ENCODE measurements at places on chromosomes 5 and 9. TPM values are rescaled to one million over a fixed set of nuclear protein-coding genes. Genes with fewer than 3 reads are reported as not detected.

Gene C8G
- 0.67 TPM for total RNA-seq

Gene APBB3
- 5.5 TPM for total RNA-seq

Gene CNTLN
- 8.6 TPM for total RNA-seq

Gene C1QTNF3
- 0.59 TPM for total RNA-seq

Gene CTNND2
- total RNA-seq = not detected

Gene PCDHB7
- total RNA-seq = 0.40 TPM

Gene ZNF462
- 8.5 TPM for total RNA-seq

- no peak for DNase-seq
Measured at GRCh38 chr5:141409598-141410306, 1.9 kb downstream of the PCDHGB6 start.

DNA sequence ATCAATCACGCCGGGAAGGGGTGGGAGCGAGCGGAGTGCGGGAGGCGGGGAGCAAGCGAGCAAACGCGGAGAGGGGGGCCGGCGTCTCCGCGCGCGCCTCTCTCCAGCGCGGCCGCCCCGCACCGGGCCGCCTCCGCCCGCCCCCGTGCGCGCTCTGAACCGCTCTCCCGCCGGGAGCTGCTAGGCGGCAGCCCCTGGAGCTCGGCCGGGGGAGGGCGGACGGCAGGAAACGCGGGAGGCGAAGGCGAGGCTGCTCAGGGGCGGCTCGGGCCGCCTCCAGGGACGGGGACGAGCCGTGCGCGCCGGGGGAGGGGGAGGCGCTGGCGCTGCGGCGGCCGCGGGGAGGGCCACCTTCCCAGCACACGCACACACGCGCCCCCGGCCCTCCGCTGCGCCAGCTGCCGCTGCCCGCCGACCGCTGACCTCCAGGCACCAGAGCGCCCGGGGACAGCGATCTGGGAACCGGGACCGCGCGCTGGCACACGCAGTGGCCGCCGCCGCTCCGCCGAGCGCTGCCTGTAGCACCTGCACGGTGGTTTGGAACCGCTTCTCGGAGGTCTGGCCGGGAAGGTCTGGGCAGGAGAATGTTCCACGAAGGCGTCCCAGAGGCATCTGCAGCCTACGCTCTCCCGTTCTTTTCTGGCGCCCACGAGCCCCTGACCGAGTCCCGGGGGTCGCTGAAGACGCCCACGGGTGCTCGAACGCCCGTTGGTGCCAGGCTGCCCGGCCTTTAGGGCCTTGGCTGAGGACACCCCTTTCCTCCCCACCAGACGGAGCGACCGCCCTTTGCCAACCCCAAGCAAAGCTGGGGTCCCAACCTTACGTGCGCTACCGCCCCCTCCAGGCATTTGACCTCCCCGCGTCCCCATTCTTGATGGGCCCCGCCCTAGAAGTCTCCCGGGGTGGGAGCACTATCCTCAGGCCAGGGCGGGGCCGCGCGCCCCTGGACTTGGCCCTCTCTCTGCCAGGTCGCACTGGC is at the start of gene GABBR2:
TSS of gene GABBR2 (minus strand) at position 3 of the 979 bp plus-strand sequence. CDS start 198 bp downstream, outside the sequence.
- no peak for DNase-seq

DNA sequence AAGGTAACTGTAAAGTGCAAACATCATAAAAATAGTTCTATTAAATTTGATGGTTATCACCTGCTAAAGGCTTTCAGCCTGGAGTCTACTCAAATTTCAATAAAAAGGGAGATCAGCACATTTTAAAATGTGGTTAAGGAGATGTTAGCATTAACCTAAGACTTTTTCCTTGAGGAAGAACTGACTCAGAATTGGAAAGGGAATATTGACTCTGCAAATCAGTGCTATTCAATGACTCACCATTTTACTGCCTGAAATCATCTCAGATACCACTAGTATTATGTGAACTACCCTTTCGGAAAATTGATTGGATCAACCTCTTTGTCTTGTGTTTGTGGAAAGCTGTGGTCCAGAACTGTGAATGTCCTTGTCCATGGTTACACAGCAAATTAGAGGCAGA is 113.3 kb downstream of the ADRB2 start:
- DNase-seq = no peak

- no peak for DNase-seq
Measured at GRCh38 chr5:149942199-149942598, 2.4 kb downstream of the PDE6A start.

DNA sequence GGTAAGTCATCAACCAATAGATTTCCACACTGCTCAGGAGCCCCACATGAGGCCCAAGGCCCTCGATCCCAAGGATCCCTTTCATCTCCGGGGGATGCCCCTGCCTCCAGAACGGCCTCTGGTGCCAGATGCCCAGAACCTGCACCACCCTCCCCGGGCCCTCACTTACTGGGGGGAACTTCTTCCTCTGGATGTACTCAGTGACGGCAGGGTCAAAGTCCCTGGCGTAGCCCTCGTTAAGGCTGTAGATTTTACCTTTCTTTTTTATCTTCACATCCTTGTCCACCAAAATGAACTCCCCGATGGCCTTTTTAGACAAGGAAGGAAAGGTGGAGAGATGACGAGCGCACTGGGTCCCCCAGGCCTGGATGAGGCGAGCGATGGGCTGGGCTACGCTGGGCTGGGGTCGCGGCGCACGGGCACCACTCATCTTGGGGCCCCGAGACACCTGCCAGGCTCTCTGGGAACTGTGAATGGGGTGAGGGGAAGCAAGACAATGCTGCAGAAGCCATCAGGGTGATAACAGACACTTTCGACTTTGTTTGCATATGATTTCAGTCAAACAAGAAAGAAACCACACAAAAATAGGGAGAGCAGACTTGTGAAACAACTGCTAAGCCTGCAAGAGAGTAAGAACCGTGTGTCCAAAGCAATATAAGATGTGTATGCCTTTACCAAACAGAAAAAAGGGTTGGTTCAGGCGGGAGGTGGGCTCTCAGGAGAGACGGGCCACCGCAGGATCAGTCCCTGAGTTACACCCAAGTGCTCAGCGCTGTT is 13.2 kb upstream of the FBP2 start:
- no peak for DNase-seq

DNA sequence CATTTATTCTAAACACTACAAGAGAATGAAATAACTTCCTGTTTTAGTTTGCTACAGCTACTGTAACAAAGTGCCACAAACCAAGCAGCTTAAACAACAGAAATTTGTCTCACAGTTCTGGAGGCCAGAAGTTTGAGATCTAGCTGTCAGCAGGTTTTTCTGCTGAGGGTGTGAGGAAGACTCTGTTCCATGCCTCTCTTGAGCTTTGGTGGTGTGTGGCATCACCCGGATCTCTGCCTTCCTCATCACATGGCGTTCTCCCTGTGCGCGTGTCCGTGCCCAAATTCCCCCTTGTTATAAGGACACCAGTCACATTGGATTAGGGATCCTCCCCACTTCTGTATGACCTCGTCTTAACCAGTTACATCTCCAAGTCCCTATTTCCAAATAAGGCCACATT is 97.7 kb downstream of the CFAP95 start:
- DNase-seq = no peak

DNA sequence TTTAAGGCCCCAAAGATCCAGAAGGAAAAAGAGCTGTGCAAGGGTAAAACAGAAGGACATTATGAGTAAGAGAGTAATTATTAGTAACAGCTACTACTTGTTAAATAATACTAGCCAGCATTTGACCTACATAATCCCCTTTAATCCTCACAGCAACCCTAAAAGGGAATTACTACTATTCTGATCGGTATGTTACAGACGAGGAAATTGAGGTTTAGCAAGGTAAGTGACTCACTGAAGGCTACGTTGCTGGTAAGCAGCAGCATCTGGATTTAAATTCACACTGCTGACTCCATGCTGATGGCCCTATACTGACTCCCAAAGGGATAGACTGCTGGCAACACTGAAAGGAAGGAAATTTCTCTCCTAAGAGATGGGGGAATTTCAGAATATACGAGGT is 3.7 kb upstream of the FSD1L start:
- no peak for DNase-seq

DNA sequence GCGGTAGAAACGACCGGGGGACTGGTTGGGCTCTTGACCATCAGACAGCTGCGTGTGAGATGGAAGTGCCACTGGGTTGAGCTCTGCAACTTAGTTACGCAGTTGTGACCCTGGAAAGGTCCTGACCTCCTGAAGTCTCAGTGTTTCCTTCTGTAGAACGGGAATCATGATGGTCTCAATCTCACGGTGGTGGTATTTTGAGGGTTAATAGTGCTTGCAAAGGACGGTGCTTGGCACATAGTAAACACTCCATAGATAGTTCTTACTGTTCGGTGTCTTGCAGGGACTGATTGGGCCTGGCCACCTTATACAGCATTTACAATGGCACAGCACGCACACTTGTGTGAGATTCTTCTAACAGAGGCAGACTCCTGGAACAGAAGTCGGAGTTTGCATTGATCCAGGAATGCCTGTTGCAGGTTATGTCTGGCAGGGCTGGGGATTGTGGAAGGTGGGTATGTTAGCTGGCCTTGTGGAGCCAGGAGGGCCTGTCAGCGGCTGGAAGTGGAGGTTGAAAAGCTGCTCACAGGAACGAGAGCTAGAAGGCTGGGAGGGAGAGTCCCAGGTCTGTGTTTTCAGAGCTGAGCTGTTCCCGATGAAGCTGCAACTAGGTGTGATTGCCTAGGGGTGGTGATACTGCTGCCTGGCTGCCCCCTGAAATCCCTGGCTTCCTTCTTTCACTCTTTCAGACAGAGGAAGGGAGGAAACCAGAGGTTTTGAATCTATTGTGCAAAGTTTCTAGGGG is 962 bp upstream of the TXN start:
- DNase-seq = no peak

DNA sequence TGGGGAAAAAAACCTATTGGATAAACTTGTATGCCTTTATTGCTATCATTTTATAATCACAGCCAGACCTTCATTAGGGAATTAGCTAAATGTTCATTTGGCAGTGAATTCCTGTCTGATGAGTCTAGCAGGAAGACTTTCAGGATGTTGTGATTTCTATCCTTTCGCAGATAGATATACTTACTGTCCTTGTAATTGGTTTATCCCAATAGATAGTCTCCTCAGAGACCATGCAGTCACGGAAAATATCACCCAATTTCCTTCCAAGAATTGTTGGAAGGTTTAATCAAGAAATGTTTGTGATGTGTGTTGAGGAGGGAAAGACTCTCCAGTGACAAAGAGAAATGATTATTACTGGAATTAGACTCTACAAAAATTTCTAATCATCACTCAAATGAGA is 1937.9 kb upstream of the WWC1 start:
- no peak for DNase-seq

- peak; percentile 78 for DNase-seq
Measured at GRCh38 chr5:131814990-131815389, 18.2 kb upstream of the FNIP1 start.

- DNase-seq = no peak
Measured at GRCh38 chr9:136646827-136647711, 15.6 kb upstream of the EGFL7 start.

DNA sequence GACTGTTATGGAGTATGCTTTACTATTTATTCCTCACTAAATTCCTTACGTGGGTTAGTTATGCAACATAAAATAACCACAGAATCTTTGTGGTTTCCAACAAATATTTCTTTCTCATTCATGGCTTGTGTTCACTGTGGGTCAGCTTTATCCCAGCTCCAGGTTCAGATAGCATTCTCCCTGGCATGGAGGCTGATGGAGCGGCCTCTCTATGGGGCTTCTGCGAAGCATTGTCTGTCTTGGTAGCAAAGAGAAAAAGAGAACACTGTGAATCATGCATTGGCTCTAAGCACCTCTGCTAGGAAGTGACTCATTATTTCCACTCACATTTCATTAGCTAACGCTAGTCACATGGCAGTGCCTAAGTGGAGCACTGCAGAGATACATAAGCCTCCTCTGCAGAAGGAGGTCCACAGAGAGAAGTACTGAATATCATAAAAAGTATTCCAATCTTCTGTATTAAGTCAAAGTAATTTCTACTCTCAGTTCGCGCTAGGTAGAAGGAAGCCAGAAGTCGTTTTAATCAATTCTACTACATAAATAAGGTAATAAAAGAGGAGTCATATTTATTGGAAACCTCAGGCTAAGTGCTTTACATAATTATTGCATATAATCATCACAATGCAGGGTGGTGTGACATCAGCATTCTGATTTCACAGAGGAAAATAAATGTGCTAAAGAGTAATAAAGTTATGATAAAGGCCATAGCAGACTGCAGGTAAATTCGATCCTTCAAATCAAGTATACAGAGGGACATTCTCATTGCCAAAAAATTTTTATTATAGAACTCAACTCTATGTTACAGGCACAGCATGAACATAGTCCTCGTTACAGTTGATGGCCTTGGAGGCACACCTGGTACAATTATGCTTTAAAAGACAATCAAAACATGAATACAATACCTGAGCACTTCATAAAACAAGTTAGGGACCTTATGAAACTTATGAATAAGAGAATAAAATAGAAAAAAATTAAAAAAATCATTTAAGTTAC is 531.1 kb downstream of the CETN3 start:
- DNase-seq = no peak

DNA sequence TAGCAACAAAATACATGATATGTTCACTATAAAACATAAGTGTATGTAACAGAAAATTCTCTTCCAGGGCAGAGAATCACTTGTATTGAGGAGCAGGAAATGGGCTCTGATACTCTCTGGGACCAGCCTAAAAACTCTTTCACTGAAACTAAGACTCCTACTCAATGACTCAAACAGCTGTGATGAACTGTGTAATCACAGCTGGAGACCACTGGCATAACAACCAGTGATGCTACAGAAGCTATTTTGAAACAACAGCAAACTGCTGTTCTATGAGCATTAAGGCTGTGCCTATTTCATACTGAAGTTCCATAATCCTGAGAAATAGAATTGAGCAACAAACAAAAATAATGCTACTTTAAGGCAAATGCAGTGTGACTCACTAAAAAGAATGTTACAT is 594.0 kb downstream of the HINT1 start:
- DNase-seq = no peak

Measured in pulmonary artery endothelial cell (primary cell).